Mucosa of descending colon (tissue), 3 donors: ENCODE measurements at places on chromosomes 7 and 10. TPM values are rescaled to one million over a fixed set of nuclear protein-coding genes. Genes with fewer than 3 reads are reported as not detected.

GRCh38 chr7:98985406-98985805 is 107.1 kb downstream of the TRRAP start:
- no peak for DNase-seq

- DNase-seq: no peak
These were observed 104.0 kb downstream of the GRM3 start for GRCh38 chr7:86747698-86748097.

GRCh38 chr7:158399762-158400161 is 187.9 kb downstream of the PTPRN2 start:
- DNase-seq: no peak

- DNase-seq: no peak
These were observed 46.3 kb upstream of the SHH start for GRCh38 chr7:155858521-155859061.

- no peak for DNase-seq
These were observed 35.6 kb downstream of the BTBD16 start for GRCh38 chr10:122306744-122307143.

DNA sequence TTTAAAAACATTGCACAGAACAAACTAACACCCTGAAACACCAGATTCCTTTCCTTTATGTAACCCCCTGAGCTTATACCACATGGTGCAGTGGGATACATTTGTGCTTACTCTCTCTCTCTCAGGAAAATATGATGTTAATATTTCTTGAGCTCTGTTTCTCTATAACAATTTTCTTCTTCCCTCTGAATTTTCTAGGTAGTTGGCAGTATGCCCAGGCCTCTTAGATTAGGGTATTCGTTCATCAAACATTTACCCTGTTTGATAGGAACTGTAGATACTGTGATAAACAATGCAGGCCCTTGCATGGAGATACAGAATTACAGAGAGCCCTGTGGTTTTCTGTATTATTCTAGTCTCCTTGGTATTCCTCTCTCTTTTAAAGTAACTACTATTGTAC is 567.8 kb downstream of the IPMK start:
- DNase-seq: no peak

GRCh38 chr7:24864214-24864817 is 107.1 kb upstream of the GSDME start:
- DNase-seq: no peak

GRCh38 chr10:27816320-27816719 is 70.7 kb upstream of the MKX start:
- no peak for DNase-seq

- no peak for DNase-seq
These were observed 206.8 kb downstream of the CUX1 start for GRCh38 chr7:102024005-102024768.

GRCh38 chr7:20506175-20506574 is 109.3 kb upstream of the ABCB5 start:
- no peak for DNase-seq

GRCh38 chr10:123689880-123690279 is 23.7 kb downstream of the GPR26 start:
- no peak for DNase-seq

- no peak for DNase-seq
These were observed 369.6 kb downstream of the AUTS2 start for GRCh38 chr7:69967689-69968450.

- no peak for DNase-seq
These were observed 89.1 kb upstream of the SMIM30 start for GRCh38 chr7:113207441-113207840.

- DNase-seq: no peak
These were observed 136.1 kb downstream of the KAT6B start for GRCh38 chr10:74962517-74962916.

DNA sequence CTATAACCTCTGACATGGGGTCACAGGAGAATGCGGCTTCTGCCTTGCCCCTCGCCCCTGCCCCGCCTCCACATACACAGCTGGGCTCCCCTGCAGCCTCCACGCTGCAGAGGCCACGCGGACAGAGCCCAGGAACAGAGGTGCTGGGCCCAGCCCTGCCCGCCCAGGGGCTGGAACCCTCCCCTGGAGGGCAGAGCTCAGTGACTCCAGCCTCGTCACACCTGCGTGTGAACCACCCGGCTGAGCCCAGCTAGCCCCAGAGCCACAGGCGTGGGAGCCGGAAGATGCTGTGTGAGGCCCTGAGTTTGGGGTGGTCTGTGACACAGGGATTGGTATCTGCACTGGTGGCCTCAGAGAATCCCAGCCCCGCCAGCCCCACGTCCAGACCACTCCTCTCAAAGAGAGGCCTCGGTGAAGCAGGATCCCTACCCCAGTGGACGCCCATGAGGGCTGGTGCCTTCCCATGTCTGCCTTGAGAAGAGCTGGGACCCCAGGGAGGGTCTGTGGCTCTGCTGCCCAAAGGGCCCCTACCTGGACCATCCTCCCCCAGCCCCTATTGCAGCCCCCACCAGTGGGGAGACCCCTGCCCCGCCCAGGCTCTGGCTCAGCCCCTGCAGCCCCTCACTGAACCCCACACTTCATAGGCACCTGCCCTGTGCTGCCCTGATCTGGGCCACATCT is 8.1 kb upstream of the ADAP1 start:
- no peak for DNase-seq

- DNase-seq: no peak
These were observed 931.4 kb downstream of the IPMK start for GRCh38 chr10:57336341-57336740.

GRCh38 chr10:122571892-122572291 is 11.3 kb downstream of the DMBT1 start:
- no peak for DNase-seq

- DNase-seq: no peak
These were observed 98.6 kb upstream of the FGFR2 start for GRCh38 chr10:121696854-121697253.

- no peak for DNase-seq
These were observed 251.4 kb upstream of the HABP2 start for GRCh38 chr10:113301342-113301984.

GRCh38 chr10:130479926-130480325 is 343.7 kb downstream of the GLRX3 start:
- no peak for DNase-seq

DNA sequence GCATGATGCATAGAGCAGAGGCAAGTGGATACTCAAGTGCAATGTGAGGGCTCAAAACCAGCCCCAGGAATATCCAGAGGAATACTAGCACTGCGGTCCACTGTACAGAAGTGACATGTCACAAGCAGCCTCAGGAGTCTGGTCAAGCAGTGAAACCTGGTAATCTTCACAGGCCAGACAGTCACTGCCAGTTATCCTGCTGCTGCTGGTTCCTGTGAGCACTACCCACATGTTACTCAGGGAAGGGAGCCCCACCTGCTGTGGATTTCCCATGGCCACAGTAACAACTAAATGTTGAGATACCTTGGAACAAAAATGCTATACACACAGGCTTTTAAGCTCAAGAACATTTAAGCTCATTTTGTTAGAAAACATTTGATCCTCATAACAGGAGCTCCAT is 103.0 kb downstream of the RNF133 start:
- DNase-seq: no peak

DNA sequence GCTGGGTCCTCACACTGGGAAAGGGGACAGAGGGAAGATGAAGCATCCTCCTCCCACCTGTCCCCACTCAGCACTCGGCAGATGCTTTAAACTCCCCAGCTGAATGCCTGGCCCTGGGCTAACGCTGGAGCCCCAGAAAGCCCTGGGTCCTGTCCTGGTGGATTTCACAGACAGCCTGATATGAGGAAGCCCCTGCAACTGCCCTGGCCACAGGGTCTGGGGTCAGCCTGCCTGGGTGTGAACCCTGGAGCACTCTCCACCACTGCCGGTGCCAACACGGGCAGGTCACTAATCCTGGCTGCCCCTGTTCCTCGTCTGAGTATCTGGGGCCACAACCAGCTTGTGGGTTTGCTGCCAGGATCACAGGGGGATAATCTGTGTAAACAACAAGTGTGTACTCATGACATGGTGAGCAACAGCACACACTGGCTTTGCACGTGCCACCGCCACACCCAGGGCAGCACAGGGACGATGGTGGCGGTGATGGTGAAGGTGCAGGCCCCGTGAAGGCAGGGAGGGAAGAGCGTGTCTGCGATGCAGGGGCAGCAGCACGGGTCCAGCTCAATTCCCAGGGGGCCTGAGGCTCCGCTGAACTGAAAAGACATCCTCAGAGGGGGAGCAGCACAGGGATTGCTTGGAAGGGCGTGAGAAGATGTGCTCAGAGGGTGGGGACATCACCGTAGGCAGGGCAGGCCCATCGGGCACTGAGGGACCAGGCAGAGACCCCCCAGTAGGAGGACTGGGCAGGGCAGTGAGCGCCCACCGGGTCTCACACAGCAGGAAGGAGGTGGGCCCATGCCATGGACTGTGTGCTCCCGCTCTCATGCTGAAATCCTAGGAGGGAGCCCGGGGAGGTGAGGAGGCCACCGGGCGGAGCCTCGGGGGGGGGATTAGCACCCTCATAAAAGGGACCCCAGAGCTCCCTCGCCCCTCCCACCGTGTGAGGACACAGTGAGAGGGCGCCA is 238.7 kb downstream of the MAD1L1 start:
- DNase-seq: no peak

- DNase-seq: no peak
These were observed 79.5 kb downstream of the RAB11FIP2 start for GRCh38 chr10:117967149-117967650.

DNA sequence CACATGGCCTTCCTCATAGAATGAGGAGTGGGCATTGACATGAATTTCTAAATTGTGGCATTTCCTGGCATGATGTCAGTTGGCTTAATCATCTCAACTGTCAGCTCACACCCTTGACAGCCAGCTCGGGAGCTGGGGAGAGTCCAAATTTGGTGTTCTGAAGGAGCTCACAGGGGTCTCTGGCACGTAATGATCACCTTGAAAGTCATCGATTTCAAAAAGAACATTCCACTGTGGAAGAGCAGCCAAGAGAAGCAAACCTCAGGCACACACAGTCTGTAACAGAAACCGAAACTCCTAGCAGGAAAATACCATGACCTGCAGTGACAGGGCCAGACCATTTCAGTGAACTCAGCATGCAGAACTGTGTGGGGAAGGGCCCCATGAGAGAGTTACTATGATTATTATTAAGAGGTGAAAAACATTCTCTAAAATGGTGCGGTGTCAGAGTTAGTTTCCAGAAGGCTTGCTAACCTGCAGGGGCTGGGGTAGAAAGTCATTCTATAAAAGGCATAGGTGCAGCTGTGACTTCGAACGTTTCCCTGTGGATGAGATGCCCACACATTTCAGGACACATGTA is 26.4 kb upstream of the KLF6 start:
- DNase-seq: no peak

DNA sequence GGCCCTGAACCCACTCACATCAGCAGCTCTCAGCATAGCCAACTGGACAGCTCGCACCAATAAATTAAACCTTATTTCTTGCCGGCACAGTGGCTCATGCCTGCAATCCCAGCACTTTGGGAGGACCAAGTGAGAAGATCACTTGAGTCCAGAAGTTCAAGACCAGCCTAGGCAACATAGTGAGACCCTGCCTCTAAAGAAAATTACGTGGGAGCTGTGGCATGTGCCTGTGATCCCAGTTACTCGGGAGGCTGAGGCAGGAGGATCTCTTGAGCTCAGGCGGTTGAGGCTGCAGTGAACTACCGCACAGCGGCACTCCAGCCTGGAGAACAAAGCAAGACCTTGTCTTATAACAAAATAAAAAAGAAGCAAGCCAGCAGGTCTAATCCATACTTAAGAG is 75.7 kb downstream of the SEPTIN14 start:
- no peak for DNase-seq

DNA sequence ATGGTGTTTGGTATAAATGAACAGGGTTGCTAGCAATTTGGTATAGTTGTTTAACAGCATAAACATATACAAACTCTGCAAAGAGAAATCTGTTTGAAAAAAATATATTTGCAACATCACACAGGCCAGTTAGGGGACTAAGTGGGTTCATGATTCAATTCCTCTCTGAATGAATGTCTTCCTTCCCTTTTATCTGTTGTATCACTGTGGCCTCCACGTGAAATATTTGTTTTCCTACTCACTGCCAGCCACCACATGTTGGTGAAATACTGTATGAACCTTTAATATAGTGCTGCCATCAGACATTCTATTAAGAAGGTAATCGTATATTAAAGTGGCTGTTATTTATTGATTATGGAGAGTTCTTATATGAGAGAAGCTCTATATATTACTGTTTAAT is 157.0 kb downstream of the ARID5B start:
- DNase-seq: no peak

DNA sequence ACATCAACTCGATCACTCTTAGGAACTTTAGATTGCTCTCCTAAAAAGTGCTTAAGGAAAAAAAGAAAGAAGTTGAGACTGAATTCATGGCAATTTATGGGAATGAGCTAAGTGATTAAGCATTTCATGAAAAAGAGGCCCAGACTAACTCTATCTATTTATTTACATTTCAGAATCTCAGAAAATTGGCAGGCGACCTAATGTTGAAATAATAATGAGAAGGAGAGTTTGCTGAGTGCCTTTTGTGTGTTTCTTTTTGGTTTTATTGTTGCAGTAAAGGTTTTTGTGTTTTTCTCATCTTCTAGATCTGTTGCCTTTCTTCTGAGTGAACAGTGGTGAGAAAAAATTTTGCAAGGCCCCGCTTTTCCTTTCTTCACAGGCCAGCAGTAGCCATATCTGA is 3.8 kb downstream of the GRK5 start:
- DNase-seq: no peak

DNA sequence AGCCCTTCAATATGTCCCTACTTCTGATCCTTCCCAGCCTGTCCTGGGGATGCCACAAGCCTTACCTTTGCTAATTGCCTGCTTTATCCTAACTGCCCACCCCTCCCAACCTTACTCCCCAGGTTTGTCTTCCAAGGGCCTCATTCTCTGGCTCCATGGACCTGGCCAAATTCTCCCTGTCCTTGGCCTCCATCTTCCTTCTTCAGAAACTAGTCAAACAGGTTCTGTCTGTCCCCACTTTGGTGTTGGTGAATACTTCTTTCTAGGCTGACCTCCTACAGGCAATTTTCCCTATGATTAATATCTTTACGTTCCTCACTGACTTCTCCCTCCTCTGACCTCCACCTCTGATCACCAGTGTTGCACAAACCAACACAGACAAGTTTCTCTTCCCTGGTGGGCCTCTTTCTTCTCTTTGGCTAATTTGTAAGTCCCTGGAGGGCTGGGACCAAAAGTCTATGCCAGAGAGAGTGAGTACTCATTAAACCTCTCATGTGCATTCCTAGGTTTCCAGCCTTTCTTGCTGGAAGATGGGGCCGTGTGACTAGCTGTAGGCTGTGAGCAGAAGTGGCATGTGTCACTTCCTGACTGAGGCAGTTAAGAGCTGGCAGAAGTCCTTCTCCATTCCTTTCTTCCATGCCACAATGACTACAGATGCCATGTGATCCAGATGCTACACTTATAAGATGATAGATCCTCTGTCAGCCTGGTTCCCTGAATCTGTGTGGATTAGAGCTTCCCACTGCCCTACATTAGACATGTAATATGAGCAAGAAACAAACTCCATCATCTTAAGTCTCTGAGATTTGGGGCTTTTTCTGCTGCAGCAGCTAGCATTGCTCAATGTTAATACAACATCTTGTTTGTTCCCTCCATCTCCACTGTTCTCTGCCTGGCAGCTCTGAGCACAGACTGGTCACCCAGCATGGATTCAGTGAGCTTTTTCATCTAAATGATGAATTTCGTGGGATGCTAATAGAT is 382.7 kb downstream of the RPS24 start:
- DNase-seq: no peak

Gene CCDC3
- total RNA-seq: 0.84 TPM

Gene ZNF92
- 7.2 TPM for total RNA-seq

Gene TFAM
- 26.5 TPM for total RNA-seq

Gene CDK1
- 6.6 TPM for total RNA-seq

Gene TEX47
- not detected for total RNA-seq

Gene WDR86
- 16.6 TPM for total RNA-seq

Gene SP8
- not detected for total RNA-seq

Gene GNGT1
- total RNA-seq: not detected

Gene CABCOCO1
- not detected for total RNA-seq

Gene AGAP4
- total RNA-seq: 19.8 TPM

Gene NRAP
- 0.16 TPM for total RNA-seq

Gene REEP3
- total RNA-seq: 42.1 TPM
